NCI-H1105 (cell line): ENCODE measurements at places on chromosomes 4 and X.

GRCh38 chrX:9947131-9947794, 19.9 kb upstream of the CLDN34 start:
- no peak for DNase-seq

- no peak for DNase-seq
Observed at GRCh38 chr4:179880756-179881155, 2362.4 kb upstream of the TENM3 start.

- DNase-seq, result peak; percentile 44
Observed at GRCh38 chrX:38879631-38880220, 78.5 kb downstream of the MID1IP1 start.

DNA sequence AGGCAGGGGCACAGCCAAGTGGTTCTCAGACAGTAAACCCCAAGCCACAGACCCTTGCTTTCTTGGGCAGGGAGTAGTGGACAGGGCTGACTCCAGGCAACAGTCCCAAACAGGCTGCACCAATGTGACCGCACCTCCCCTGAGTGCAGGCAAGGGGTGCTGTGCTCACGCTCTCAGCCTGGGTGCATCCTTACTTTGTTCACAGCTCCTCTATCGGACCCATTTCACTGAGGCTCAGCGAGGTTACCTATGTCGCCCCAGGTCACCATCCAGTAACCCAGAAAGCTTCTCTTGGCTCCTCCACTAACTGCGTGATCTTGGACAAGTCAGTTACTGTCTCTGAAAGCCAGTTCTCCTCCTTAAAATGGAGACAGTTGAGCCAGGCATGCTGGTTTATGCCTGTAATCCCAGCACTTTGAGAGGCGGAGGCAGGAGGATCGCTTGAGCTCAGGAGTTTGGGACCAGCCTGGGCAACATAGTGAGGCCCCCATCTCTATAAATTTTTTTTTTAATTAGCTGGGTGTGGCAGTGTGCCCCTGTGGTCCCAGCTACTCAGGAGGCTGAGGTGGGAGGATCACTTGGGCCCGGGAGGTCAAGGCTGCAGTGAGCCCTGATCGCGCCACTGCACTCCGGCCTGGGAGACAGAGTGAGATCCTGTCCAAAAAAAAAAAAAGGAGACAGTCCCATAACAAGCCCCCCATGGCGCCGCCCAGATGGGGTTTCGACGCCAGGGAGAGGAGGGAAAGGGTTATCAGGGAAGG, 823 bp upstream of the MAN2B2 start:
- no peak for DNase-seq

GRCh38 chrX:154458954-154459778, 1.1 kb downstream of the PLXNA3 start:
- DNase-seq, result peak; percentile 63

DNA sequence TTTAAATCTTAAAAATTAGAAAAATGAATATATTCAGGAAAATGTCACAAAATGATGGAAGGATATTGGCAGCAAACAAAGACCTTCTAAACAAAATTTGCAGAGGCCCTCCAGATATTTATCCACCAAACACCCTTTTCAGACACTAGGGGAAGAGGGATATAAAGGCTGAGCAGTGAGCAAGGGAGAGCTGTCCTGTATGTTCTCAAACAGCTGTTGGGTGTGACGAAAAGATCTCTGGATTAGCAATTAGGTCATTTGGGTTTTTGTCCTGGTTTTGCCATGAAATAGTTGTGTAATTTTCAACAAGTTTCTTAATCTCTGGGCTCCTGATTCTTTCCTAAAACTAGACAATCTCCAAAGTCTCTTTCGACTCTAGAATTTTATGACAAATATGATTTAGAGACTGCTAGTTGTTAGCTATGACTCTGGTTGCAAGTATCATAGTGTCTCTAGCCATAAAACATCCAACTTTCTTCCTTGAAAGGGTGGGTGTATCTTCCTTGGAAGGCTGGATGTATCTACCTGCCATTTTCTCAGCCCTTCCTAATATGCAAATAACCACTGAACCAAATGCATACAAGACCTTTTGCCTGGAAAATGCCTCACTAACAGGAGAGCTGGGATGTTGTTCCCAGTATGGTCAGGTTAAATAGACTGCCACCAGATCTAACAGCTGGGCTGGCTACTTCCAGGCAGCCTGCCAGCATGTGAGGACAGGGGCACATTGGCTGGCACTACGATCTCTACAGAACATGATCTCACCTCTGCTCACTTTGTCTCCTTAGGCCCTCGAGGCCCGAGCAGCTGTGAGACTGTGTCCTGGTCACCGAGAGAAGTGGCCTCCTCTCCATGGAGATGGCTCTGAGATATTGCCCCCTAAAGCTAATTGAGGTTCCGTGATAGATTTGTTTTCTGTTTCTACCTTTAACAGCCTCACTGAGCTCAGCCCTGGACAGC, 225.5 kb upstream of the JADE1 start:
- no peak for DNase-seq

- DNase-seq, result no peak
Observed at GRCh38 chr4:156501962-156502361, 469.6 kb downstream of the PDGFC start.

- no peak for DNase-seq
Observed at GRCh38 chr4:93827272-93827947, 1.1 kb upstream of the ATOH1 start.

- no peak for DNase-seq
Observed at GRCh38 chr4:140220058-140220457, 66.1 kb upstream of the MAML3 start.

DNA sequence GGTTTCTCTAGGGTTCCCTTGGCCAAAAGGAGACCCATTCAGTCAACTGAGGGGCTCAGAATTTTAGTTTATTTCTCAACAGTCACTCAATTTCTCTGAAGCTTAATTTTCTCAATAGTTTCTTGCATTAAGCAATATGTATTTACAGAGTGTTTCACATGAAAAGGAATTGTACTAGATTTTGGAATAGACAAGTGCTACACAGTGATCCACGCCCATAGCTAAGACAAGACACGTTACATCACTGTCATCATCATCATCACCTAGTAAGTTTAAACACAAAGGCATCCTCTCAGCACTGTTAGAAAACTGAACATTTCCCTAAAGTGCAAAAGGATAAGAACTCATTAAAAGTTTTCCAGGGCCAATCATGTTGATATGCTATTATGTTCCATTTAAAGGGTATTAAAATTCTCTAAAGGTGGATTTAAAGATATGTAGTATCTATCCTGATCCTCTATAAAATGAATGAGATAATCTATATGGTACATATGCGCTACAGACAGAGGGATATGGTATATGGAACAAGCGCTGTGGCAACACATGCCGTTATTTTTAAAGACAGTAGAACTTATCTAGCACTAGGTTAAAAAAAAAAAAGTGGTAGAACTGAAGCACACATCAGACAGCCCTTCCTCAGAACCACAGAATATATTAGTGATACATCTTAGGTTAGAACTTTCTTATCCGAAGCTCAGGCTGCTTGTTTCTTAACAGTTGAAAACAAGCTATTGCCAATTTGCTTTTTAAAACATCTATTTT, 12.1 kb downstream of the PPA2 start:
- DNase-seq, result no peak

DNA sequence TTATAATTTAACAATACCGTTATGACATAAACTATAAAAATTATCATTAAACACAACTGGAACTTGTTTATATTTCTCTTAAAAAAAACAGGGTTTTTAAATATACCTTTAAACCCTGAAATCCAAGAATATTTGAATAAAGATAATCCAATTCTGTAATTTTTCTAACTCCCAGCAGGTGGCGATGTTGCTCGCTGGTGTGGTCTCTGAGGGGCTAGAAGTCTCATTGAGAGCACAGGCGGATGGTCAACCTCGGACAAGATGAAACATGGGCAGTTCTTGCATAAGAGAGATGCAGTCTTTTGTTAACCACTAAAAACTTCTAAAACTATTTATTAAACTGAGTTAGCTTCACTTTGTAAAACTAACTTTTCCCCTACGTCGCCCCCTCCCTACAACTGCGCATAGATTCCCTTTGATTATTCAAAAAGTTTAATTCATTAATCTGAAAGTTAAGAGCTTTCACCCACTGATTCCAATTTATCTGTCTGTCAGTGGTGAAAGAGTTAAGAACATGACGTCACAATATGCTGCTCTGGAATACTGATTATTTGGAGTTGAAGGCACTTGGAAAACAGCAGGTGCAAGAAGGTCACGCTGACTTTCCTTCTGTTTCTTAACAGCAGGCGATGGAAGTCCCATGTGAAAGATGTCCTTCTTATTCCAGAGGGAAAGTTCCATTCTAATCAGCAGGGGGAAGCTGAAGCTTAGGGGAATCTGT, 29.5 kb downstream of the DMP1 start:
- DNase-seq, result no peak

- no peak for DNase-seq
Observed at GRCh38 chrX:54193085-54193821, 10.2 kb upstream of the FAM120C start.

GRCh38 chrX:54994099-54994498, at the start of gene PFKFB1:
TSS of gene PFKFB1 (minus strand) at chrX:54994188. CDS start at chrX:54994007, 181 bp downstream.
- no peak for DNase-seq

GRCh38 chr4:16967722-16968121, 69.3 kb upstream of the LDB2 start:
- no peak for DNase-seq

- no peak for DNase-seq
Observed at GRCh38 chr4:170003071-170004070, 22.8 kb downstream of the MFAP3L start.

DNA sequence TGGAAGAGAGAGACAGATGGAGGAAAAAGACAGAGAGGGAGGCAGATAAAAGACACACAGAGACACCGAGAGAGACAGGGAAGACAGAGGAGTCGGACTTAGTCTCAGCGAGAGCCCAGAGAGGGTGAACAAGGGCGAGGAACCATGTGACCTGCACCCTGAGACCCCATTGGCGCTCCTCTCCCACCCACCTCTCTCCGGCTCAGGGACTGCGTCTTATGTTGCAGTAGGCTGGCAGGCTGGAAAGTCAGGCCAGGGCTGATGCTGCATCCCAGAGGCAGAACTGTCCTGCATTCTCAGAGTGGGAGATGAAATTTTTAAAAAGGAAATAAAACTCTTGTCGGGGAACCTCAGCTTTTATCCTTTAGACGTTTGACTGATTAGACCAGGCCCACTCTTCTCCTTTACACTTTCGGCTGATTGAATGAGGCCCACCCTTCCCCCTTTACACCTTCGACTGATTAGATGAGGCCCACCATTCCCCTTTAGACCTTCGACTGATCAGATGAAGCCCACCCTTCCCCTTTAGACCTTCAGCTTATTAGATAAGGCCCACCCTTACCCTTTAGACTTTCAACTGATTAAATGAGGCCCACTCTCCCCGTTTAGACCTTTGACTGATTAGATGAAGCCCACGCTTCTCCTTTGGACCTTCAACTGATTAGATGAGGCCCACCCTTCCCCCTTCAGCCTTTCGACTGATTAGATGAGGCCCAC, 29.5 kb upstream of the IL3RA start:
- no peak for DNase-seq

GRCh38 chr4:57605376-57605775, 495.2 kb upstream of the IGFBP7 start:
- DNase-seq, result no peak

DNA sequence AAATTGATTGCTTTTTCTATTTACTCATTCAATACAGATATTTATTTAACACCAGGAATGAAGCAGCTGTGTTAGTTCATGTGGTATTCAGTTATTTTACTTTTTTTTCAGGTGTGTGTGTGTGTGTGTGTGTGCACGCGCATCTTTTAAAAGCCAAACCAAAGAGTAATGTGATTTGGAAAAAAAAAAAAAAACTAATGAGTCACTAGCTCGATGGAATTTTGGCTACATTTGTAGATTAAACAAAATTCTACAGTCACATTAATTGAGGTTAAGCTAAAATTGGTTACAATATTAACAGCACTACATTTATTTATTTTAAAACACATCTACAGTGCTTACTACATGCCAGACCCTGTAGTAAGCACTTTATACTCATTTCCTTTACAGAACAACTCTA, 66.8 kb downstream of the HHIP start:
- no peak for DNase-seq

GRCh38 chr4:184097241-184097605, 120.5 kb downstream of the ENPP6 start:
- no peak for DNase-seq

- DNase-seq, result no peak
Observed at GRCh38 chrX:80184854-80185253, 170.3 kb downstream of the TBX22 start.

- DNase-seq, result no peak
Observed at GRCh38 chrX:13698432-13698831, 9.5 kb downstream of the RAB9A start.

DNA sequence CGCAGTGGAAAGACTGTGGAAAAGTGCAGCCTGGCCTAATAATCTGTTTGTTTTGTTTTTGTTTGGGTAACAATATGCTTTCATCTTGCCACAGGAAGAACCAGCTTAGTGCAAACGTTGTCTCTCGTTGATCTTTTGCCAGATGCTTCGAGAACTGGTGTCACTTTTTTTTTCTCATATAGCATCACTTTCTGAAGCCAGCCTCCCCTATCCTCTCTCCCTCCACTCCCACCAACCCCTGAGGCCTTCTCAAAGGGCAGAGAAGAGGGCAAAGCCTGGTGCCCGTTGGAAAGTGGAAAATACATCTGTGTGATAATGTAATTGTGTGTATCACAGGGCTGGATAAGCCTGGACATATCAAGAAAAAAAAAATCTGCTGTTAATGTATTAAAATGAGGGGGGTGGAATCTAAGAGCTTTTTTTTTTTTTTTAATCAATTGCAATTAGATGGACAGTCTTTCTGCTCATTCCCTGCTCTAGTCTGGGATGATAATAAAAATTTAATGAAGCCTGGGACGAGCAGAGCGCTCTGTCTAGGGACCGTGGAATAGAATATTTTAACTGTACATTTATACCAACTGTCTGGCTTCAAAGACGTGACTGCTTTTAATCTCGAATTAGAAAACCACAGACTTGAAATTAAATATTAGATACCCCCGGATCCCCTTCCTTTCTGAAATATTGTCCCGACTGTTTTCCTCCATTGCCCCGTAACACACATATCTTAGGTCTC, 8.1 kb downstream of the POU4F2 start:
- DNase-seq, result no peak

DNA sequence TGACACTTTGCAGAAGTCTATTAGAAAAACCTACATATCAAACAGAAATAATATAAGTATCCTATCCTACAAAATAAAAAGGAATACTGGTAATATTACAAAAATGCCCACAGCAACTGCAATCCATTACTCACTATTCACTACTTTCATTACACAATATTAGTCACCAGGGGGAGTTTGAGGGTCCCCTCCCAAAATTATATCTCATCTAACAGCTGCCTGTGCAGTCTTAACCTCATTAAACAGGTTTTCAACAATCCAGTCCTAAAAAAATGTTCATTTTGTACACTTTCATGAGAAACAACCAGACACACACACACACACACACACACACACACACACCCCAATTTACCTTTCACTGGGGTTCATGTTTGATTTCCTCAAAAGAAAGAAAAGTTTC, 2.9 kb downstream of the CLOCK start:
- DNase-seq, result no peak
